ENCODE measurements at places on chromosomes 11 and 22.

DNA sequence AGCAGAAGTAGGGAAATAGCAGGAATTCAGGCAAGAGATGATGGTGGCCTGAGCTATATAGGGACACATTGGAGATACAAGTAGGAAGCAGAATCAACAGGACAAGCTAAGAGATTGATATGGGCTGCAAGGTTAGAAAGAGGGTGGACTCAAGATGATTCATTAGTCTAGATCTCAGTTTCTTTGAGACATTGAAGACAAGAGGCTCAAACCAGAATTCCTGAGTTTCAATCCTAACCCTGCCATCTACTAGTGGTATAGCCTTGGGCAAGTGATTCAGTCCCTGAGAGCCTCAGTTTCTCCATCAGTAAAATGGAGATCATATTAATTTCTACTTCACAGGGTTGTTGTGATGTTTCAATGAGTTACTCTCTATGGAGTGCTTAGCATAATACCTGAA lies 53.1 kb upstream of the NAV2 start:
- peak; percentile 26 for DNase-seq

GRCh38 chr11:71962428-71963038 lies 33.7 kb downstream of the RNF121 start:
- peak; percentile 44 for DNase-seq

GRCh38 chr22:43273902-43274484 lies 69.2 kb downstream of the SCUBE1 start:
- DNase-seq: peak; percentile 72

DNA sequence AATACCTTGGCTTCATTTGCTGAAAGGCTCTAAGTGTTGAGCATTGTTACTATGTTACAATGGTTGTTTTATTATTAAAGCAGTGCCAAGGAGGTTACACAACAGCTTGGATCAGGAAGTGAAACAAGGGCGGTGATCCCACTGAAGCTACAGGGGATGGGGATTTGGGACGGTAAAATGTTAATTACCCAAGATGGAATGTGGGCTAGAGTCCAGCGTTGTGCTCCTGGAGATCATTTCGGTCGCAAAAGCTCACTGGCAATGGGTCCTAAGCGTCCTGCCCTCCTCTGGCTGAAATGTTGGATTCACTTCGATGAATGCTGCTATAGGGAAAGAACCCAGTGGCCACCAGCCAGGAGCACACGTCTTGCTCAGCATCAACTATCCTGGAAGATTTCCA lies 48.3 kb downstream of the FAM83F start:
- peak; percentile 64 for DNase-seq

DNA sequence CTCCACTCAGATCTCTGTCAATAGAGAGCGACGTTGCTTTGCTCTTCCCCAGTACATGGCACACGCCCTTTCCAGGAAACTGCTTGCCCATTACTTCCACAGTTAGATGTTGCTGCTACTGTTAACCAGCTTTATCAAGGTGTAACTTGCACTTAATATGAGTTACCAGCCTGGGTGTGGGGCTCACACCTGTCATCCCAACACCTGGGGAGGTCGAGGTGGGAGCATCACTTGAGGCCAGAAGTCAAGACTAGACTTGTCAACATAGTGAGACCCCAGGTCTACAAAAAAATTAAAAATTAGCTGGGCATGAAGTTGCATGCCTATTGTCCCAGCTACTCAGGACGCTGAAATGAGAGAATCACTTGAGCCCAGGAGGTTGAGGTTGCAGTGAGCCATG lies 177.1 kb upstream of the B3GAT1 start:
- DNase-seq: peak; percentile 65

DNA sequence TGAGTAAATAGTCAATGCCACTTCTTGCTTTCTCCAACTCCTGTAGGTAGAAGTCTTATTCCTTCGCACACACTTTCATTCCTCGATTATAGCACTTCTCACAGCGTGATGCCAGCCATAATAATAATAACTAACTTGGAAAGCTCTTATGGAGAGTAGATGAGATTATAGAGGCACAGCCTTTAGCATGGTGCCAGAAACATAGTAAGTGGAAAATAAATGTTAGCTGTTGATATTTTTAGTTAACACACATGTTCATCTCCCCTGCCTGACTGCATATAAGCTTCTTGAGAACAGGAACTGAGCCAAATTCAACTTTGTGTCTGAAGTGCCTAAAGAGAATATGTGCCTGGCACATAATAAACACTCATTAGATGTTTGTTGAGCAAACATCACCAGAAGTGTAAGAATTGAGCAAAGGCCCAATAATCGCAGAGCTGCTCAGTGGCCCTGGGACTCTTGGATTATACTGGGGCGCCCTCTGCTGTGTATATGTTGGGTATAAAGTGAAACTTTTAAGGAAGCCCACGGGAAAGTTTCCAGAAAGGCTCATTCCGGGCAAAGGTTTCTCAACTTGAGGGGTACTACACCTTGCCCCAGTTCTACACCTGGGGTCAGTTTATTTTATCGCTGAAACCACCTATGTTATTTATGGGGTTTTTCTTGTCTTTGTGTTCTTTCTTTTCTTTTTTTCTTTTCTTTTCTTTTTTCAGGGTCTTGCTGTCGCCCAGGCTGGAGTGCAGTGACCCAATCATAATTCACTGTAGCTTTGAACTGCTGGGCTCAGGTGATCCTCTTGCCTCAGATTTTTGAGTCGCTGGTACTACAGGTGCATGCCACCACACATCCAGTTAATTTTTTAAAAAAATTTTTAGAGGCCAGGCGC lies 22.3 kb downstream of the SLN start:
- peak; percentile 94 for DNase-seq

GRCh38 chr11:110919241-110919922 lies 207.1 kb upstream of the ARHGAP20 start:
- no peak for DNase-seq

DNA sequence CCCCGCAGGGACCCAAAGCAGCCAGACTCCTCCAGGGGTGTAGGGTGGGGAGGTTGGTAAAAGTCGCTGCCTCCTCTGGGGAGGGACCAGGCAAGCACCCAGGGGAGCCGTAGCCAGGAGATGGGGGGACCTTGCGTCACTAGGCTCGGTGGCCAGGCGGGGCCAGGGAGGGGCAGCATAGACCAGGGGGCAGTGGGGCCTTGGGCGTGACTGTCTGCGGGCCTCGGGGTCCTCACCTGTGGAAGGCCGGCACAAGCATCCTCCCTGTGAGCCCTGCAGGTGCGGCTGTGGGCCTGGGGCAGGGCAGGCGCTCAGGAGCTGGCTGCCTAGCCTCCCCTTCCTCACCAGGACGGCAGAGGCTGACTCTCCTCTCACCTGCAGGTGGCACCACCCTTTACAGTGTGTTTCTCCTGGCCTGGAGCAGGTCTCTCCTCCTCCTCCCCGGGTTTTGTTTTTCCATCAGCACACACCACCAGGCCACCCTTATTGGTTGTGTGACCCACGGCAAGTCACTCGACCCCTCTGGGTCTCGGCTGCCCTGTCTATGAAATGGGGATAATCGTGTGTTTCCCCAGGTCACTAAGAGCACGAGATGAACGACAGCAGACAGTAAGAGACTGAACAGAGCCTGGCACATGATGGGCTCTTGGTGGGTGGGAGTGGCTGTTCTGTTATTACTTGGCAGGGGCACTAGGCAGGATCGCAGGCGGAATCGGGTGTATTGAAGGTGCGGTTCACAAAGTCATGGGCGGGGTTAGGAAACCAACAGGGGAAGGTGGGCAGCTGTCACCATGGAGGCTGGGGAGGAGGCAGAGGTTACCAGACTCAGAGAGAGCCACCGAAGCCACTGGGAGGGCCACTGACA lies 52.7 kb downstream of the FLRT1 start:
- peak; percentile 38 for DNase-seq

GRCh38 chr11:110373051-110373702 lies 56.6 kb upstream of the FDX1 start:
- DNase-seq: no peak

- no peak for DNase-seq
Observed at GRCh38 chr22:31287818-31288495, 4.3 kb downstream of the PIK3IP1 start.

GRCh38 chr22:39409516-39410029 lies 10.0 kb downstream of the TAB1 start:
- DNase-seq: no peak

DNA sequence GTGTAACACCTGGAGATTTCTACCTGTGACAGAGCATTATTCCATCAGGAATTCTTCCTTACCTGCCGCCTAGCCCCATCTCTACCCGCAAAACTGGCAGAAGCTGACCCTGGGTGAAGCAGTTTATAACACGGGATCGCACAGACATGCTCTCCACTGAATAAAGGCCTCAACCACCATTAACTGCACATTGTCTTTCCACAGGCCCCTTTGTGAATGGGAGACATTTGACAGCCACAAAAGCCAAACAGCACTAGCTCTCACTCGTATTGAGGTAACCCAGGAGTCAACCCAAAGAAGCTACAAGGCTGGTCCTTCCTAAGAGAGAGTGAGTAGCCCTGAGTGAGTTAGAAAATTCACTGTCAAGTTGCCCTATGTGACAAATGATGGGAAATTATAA lies 135.6 kb downstream of the RCN1 start:
- no peak for DNase-seq

DNA sequence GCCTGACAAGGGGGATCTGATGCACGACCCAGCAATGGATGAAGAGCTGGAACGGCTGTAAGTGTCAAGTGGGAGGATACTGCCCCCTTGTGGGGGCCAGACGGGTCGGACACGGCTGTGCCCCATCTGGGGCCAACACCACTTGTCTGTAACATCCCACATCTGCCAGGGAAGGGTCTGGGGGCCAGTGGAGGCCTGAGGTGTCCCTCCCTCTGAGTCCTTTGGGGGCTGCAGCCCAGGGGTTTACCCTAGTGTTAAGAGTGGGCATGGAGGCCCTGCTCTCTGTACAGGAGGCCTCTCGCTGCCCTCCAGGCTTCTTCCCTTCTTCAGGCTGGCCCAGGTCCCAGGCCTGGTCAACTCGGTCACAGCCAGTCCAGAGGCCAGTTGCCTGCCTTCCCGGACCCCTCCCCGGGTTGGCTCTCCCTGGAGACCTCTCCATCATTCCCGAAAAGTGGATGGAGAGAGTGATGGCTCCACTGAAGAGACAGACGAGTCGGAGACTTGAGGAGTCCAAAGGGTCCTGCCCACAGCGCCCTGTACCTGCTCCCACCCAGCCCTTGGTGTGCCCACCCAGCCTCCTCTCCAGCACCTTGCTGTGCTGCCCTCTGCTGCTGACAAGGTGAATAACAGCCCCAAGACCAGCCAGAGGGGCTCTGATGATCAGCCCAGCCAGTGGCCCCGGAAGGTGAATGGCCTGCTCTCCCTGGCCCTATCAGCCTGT lies 15.4 kb downstream of the ARFGAP2 start:
- DNase-seq: peak; percentile 80

- DNase-seq: no peak
Observed at GRCh38 chr11:133414506-133414905, 117.8 kb downstream of the OPCML start.

DNA sequence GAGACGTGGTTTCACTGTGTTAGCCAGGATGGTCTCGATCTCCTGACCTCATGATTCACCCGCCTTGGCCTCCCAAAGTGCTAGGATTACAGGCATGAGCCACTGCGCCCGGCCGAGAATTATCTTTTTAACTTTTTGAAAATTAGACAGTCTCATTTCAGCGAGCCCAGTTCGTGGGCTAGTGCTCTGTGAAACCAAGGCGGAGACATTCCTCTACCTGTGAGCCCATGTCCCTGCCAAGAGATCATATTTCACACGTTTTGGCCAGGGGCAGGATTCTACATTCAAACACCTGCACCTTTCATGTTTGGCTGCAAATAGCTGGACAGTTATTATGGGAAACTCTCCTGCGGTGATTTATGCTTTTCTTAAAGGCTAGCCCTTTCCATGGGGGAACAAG lies 60.3 kb downstream of the IRAG1 start:
- DNase-seq: no peak

- DNase-seq: no peak
Observed at GRCh38 chr11:93476796-93477195, 66.4 kb downstream of the SMCO4 start.

GRCh38 chr22:37166675-37167066 lies 17.0 kb upstream of the IL2RB start:
- DNase-seq: peak; percentile 51

GRCh38 chr11:110410651-110411050 lies 19.1 kb upstream of the FDX1 start:
- no peak for DNase-seq

GRCh38 chr22:48395201-48395600 lies 1432.5 kb downstream of the BRD1 start:
- DNase-seq: no peak
